Cortex of kidney (tissue), 1 donor: ENCODE measurements at places on chromosomes 4 and X.

DNA sequence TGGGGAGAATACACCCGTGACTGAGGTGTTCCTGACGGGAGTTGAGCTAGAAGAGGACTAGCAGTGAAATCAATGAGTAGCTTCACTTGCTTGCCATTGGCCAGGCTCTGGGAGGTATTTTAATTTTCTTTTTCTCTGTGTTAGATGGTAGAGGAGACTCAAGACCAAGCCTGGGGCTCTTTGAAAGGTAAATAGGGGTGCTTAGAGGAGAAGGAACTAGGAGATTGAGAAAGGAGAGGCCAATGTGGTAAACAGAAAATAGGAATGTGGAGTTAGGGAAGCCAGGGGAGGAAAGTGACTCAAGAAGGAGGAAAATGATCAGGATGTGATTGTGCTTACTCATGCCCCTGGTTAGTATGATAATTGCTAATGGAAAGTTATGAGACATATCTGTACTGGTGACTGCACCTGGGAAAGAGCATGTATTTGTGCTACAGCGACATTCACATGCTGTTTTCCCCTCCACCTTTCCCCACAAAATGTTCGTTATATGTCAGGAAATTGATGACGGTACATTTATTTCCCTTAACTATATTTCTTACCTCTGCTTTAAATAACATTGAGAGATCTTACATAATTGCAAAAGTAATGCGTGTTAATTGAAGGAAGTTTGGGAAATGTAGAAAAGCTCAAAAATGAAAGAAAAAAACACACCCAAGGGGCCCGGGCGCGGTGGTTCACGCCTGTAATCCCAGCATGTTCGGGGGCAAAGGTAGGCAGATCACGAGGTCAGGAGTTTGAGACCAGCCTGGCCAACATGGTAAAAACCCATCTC lies 16.9 kb upstream of the LRBA start:
- no peak for DNase-seq

- DNase-seq: no peak
Measured at GRCh38 chrX:133783274-133783673, 202.1 kb downstream of the GPC3 start.

DNA sequence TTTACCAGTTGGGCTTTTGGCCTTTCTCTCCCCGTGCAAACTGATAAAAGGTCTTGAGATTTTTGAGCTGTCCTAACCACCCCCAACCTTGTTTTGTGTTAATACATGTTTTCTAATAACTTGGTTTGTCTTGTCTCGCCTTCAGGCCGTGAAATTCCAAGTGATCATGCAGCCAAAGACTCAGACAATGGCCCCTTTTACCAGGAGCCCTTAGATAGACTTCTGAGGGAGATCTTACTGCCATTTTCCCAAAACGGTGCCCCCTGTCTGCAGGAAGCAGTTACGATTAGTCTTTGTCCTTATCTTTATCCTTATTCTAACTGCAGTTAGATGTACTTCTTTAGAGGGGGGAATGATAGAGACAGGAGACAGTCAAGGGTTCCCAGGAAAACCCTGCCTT lies 245.3 kb upstream of the HDX start:
- DNase-seq: no peak

GRCh38 chr4:152352622-152353116 lies 183.2 kb downstream of the FBXW7 start:
- DNase-seq: no peak

DNA sequence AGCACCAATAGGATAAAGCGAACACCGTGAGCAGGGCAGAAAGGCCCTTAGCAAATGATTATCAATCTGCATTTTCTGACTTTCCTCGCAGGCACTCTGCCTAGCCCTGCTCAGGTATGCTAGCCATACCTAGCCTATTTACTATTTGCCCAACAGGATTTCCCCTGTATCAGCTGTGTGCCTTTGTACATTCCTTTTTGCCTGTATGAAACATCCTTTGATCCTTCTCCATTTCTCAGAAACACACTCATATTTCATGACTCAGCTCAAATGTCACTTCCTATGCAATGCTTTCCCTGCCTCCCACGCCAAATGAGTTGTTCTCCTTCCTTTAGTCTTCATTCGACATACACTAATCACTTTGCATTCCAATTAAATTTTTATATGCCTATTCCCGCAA lies 37.2 kb downstream of the PCDH7 start:
- DNase-seq: no peak

DNA sequence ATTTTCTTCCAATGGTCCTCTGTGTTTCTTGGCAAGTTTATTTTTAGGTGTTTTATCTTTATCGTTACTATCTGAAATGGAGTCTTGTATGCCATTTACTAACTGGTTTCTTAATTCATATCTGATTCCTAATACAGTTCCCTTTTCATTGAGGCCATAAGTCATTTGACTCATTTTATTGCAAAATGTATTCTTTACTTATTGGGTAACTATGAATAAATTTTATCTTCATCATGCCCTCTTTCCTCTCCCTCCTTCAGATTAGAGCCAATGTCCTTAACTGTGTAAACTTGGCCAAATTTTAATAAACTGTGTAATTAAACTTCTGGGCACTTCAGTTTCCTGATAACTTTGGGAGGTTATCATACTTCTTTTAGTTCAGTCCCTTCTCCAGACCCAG lies 19.3 kb upstream of the MSMO1 start:
- DNase-seq: no peak

DNA sequence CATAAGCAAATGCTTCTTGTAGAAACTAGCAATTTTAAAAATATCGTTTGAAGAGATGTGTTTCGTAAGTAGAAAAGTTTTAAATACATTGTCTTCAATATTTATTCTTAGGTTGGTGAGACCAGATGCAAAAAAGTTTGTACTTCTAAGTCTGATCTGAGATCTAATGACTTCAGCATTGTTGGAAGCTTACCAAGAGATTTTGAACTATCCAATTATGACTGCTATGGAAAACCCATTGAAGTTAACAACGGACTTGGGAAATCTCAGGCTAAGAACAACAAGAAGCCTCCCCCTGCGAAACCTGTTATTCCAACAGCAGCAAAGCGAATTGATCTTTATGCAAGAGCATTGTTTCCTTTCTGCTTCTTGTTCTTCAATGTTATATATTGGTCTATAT lies 50.2 kb upstream of the GRIA2 start:
- DNase-seq: no peak

DNA sequence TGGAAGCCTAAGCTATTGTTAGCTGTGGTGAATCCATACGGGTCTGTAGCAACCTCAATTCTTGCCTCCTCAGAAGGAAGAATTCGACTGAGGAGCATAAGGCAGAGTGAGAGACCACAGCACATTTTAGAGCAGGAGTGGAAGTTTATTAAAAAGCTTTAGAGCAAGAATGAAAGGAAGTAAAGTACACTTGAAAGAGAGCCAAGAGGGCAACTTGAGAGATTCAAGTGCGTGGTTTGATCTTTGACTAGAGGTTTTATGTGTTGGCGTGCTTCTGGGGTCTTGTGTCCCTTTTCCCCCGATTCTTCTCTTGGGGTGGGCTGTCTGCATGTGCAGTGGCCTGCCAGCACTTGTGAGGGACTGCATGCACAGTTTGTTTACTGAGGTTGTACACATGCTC lies 880.6 kb upstream of the INTU start:
- no peak for DNase-seq

- DNase-seq: no peak
Measured at GRCh38 chr4:147599206-147599605, 18.0 kb upstream of the TMEM184C start.

DNA sequence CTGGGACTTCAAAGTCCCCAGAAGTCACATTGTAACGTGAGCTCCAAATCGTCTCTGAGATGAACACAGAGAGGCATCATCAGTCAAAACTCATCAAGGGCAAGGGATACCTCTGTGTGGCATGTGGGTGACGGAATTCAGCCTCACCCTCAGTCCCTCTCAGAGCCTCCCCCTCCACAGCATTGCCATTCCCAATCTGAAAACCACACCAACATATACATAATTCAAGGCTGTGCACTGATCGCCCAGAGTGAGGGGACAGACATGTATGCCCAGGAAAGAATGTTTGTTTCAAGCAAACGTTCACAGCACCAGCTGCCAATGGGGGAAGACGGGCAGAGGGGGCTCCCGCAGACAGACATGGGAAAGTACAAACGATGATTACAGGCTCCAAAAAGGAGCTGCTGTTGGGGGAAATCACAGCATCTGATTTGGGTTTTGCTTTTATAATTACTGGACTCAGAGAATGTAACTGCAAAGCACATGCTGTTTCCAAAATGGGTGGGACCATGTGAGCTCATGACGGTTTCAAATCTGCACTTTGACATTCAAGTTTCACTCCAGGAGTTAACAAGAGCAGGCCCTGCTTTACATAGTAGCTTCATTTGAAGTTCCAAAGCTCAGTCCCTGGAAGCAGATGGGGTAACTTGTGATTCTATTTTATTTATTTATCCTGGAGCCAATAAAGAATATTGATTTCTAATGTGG lies 88.3 kb downstream of the CLCN4 start:
- no peak for DNase-seq
